ENCODE measurements at places on chromosomes 2 and 18.

DNA sequence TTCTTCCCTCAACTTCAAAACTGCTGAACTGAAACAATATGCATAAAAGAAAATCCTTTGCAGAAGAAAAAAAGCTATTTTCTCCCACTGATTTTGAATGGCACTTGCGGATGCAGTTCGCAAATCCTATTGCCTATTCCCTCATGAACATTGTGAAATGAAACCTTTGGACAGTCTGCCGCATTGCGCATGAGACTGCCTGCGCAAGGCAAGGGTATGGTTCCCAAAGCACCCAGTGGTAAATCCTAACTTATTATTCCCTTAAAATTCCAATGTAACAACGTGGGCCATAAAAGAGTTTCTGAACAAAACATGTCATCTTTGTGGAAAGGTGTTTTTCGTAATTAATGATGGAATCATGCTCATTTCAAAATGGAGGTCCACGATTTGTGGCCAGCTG lies 8.4 kb downstream of the HOXD8 start:
- H3K27ac ChIP-seq: no peak overlapping the region
- peak overlapping the region; percentile 86 for H3K4me3 ChIP-seq
- no peaks in the 10 kb centered on the region for H3K36me3 ChIP-seq
- DNase-seq: no peak
- peaks cover 67% of the 10 kb centered on the region for H3K27me3 ChIP-seq

GRCh38 chr2:69237070-69237670 lies 149.9 kb downstream of the GFPT1 start:
- no peak overlapping the region for H3K4me3 ChIP-seq
- no peak overlapping the region for H3K27ac ChIP-seq
- DNase-seq: no peak
- H3K36me3 ChIP-seq: peaks cover 9% of the 10 kb centered on the region
- peaks cover 1% of the 10 kb centered on the region for H3K4me1 ChIP-seq
- no peaks in the 10 kb centered on the region for H3K27me3 ChIP-seq

DNA sequence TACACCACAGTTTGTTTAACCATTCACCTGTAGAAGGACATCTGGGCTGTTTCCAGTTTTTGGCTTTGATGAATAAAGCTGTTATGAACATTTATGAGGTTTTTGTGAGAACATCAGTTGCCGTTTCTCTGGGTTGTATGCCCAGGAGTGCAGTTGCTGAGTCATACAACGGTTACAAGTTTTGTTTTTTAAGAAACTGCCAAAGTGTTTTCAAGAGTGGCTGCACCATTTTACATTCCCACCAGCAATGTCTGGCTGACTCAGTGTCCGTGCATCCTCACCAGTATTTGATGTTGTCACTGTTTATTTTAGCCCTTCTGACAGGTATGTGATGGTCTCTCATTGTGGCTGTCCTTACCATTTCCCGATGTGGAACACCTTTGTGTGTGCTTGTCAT lies 48.0 kb upstream of the GPR17 start:
- H3K27ac ChIP-seq: no peak overlapping the region
- no peaks in the 10 kb centered on the region for H3K4me1 ChIP-seq
- H3K27me3 ChIP-seq: no peaks in the 10 kb centered on the region
- no peak overlapping the region for H3K4me3 ChIP-seq
- DNase-seq: peak; percentile 2

- H3K4me3 ChIP-seq: no peak overlapping the region
- H3K4me1 ChIP-seq: no peaks in the 10 kb centered on the region
- no peak overlapping the region for H3K27ac ChIP-seq
- H3K27me3 ChIP-seq: no peaks in the 10 kb centered on the region
- no peak for DNase-seq
These were observed 961.3 kb downstream of the SOCS6 start for GRCh38 chr18:71250191-71250590.

DNA sequence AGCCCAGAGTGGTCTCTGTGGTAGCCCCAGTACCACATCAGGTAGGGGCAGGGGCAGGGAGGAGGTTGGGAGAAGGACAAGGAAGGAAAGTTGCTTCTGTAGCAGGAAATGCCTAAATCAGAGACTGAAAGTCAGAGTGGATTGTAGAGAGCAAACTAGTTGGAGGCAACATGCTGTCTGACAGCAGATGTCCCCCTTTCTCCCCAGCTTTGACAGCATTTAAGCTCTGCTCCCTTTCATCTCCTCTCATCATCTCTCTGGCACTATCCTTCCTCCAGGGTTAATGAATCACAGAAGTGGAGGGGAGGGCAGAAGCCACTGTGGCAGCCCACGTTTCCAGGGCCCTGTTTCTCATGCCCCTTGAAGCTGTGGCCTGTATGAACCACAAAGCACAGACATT lies 50.4 kb downstream of the BOD1L2 start:
- no peaks in the 10 kb centered on the region for H3K36me3 ChIP-seq
- DNase-seq: no peak
- peaks cover 38% of the 10 kb centered on the region for H3K27me3 ChIP-seq
- no peak overlapping the region for H3K4me3 ChIP-seq
- no peak overlapping the region for H3K27ac ChIP-seq
